Stimulated activated CD4-positive, alpha-beta T cell treated with anti-CD3 and anti-CD28 coated beads, Interleukin-15, amount 100 ng/mL, for 1 hour (primary cell): ENCODE measurements at places on chromosomes 5 and 9.

GRCh38 chr9:121326130-121326838, 43.8 kb downstream of the STOM start:
- DNase-seq: no peak

- no peak for DNase-seq
These were observed 7.9 kb downstream of the PLK2 start for GRCh38 chr5:58451732-58452565.

DNA sequence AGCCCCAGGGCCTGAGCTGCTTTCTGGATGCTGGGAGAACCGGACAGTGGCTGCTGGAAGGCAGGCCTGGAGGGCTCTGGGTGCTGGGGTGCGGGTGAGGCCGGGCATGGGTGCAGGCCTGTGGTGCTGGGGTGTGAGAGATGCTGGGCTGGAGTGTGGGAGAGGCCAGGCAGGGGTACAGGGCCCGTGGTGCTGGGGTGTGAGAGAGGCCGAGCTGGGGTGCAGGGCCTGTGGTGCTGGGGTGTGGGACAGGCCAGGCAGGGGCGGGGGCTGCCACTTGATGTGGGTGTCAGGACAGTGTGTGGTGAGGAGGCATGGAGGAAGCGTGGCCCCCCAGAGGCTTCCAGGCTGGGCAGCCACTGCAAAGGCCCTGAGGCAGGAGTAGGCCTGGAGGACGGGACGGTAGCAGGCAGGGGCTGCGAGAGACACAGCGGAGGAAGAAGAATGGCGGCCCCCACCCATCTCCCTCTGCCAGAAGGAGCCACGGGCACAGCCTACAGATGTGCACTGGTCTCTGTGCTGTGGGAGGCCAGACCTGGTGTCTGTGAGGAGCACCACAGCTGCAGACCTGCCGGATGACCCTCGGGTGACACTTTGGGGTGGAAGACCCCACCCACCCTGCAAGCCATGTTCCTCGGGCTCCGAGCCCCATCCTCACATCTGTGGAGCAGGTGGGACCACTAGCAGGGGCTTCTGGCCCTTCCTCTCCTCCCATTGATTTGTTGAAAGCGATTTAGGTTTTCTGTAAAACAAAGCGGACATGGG, 9.3 kb downstream of the NKD2 start:
- DNase-seq: no peak

DNA sequence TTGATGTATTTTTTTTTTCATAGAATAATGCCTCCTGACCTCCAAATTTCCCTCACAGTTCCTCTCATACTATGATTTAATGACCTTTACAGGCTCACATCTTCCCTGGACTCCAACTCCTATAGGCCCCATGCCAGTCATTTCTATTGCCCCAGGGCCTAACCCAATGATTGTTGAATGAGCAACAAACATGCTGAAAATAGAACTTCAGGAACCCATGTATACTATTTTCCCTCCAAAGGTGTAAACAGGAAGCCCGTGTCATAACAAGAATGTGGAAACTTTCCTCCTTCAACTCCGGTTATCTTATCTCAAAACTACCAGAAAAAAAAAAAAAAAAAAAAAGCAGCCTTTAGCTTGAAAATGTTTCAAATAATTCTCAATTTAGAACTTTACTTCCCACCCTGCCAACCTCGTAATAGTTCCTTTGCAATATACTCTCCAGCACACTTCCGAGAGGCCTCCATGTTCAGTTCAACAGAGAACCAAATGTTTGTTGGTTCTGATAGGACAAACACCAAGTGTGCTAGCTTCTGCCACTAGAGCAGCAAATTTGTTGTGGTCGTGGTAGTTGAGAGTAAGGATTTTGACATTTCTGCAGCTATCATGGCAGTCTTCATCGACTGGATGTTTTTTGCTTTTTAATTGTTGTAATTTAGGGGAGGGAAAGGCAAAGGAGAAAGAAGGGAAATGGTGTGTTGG, 25.8 kb downstream of the TRPM6 start:
- no peak for DNase-seq

DNA sequence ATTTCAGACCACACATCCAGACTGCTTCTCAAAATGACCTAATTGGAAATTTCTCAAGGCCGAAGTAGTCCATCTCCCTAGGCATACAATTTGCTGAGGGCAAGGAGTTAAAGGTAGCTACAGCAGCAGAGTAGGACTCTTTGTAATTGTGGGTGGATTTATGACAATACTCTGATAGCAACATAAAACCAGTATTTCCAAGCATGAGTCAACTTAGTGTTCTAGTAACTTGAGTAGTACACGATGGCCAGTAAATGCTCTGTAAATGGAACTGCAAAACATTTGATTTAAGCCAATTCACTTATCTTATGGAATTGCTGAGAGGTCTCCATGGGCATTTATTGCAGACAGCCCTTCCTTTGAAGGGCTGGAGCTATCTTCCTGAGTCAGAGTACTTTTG, 352.2 kb downstream of the PLK2 start:
- no peak for DNase-seq

DNA sequence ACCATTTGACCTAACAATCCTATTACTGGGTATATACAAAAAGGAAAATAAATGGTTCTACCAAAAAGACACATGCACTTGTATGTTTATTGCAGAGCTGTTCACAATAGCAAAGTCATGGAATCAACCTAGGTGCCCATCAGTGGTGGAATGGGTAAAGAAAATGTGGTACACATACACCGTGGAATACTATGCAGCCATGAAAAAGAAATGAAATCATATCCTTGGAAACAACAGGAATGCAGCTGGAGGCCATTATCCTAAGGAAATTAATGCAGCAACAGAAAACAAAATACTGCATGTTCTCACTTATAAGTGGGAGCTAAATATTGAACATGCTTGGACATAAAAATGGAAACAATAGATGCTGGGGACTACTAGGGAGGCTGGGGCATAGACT, 534.1 kb upstream of the SGCD start:
- DNase-seq: no peak

DNA sequence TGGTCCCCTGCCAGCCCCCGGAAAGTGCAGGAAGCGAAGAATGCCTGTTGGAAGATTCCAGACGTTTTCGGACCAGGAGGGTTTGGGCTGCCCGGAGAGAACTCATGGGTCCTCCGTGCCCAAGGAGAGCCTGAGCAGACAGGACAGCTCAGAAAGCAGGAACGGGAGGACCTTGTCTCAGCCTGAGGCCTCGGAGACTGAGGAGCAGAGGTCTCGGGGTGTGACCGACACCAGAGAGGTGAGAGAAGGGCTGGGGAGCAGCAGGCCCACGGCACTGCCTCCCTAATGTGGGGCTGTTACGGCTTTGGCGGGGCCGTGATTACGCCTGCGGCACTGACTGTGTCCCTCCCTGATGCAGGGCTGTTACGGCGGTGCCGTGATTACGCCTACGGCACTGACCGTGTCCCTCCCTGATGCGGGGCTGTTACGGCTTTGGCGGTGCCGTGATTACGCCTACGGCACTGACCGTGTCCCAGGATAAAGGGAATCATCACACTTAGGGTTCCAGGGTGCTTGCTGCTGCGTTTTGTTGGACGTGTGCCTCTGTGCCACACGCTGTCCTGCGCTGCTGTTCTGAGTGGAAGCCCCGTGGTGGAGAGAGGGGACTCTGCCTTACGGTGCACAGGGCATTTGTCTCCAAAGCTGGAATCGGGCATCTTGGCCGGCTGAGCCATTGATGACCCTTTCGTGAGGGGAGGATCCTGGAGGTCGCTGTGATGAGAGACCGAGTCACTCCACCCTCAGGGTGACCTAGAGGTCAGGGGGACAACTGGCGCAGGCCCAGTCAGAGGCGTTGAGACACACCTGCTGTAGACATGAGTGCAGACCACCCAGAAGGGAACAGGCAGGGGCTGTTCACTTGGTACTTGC, 25.7 kb downstream of the CEP72 start:
- no peak for DNase-seq

DNA sequence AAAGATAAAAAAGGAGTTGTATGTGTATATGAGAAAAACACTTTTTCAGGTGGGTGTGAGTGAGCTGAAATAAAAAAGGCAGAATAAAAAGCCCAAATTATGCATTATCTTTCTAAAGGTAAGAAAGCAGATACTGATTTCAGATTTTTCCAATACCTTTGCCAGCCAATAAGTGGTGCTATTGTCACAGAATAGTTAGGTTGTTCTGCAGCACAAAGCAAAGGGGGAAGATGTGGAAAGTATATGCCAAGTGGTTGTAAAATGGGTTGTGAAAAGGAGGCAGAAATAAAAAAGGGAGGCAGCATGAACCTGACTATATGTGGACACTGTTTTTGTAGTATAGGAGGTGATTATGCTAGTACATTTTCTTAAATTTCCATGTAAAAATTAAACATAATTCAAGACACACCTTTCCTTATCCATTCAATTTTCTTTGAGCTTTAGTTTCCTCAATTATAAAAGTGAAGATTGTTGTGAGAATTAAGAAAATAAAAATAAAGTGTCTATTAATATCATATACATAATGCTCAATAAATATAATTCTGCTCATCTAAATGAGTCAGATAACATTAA, 106.7 kb downstream of the SMIM15 start:
- DNase-seq: no peak

GRCh38 chr9:124347206-124347967, 67.9 kb downstream of the PSMB7 start:
- no peak for DNase-seq

GRCh38 chr9:89863837-89864236, 259.0 kb downstream of the GADD45G start:
- DNase-seq: no peak

GRCh38 chr5:44641820-44642219, 166.9 kb upstream of the MRPS30 start:
- no peak for DNase-seq

DNA sequence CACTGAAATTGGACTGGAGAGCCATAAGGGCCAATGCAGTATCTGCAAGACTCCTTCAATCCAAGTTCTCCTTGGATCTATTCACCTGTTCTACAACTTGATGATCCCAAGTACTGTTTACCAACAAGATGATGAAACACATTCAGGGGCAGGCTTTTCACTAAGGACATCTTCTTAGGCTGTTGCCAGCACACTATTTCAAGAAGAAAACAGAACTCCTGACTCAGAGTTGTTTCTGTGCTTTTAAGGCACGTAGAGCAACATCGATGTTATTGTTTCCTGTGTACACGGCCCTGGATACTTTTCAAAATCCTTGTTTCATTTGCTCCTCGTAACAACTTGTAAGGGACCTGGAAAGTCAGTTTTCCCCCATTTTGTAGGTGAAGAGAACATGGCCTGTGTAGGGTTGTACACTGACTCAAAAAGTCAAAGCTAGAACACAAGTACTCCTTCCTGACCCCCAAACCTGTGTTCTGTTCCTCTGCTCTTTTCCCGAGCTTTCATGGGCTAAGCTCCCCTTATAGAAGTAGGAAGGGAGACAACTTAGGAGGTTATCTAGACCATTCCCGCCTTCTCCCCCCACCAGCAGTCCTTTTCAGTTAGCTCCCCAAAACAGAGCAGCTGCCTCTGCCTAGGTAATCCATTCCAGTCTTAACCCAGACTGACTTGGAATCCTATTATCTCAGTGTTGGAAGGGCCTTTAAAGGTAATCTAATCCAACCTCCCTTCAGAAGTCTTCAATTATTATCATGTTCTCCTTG, 5.2 kb upstream of the MGAT1 start:
- no peak for DNase-seq

DNA sequence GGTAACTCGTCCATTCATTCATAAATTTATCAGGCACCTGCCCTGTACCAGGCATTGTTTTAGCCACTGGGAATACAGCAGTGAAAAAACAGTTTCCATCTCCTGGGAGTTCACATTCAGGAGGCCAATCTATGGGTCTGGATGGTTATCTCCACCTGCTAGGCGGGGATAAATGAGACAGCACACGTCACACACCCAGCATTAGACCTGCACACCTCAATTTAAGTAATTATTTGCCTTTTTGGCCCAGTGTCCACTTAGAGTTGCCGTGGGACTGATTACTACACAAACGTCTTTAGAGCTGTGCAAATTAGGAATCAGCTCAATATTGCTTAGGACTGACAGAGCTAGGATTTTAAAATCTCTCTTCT, 46.1 kb downstream of the STK10 start:
- DNase-seq: no peak

DNA sequence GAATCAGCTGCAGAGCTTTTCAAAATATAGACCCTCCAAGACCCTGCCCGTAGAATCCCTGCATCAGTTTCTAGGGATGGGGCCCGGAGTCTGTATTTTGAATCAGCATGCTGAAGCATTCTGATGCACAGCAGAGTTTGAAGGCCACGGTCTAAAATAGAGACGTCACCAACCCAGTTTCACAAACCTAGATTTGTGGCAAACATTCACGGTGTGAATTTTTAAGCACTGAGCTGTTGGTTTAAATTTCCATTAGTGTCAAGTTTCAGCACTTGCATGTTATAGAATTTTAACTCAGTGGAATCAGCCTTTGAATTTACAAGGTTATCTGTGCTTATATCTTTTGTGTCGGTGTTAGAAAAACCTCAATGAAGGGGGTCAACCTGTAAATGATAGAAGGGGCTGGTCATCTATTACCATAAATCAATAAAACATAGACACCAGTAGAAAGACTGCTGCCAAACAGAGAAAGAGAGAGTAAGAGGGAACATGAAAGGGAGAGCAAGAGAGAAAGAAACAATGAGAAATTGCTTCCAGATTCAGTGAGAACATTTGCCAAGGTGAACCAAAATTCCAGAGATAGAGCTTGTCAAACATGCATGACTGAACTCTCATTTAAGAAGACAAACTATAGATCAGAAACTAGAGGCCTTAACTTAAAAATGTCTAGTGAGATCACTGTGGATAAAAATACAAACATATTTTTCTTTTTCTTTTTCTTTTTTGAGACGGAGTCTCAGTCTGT, 414.9 kb downstream of the ZSWIM6 start:
- DNase-seq: no peak

DNA sequence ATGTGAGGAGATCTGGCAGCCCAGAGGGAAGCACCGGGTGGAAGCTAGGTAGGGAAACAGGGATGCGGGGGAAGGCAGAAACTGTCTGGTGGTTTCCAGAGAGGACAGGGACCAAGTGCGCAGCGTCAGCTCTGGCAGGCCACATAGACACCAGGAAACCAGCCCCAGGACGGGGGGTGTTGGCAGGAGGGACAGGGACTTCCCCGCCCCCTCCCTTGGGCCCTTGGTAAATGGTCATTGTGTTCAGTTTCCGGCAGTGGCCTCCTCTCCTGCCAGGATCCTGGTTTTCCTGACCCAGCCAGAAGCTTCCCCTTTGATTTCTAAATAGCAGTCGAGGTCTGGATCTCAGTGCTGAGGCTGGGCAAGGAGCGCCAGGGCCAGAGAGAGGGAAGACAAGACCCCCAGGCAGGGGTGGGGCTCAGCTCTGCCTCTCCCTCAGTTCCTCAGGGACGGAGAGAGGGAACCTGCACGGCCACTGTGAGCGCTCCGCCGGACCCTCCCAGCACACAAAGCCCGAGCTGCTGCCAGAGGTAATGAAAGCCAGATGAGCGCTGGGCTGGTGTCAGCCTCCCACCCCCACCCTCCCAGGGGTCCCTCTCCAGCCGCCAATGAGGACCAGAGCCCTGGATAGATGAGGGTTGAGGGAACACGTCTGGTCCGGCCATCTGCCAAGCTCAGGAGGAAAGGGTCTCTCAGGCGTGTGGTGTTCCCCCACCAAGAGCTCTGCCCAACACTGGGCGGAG, 1.8 kb downstream of the RALGDS start:
- DNase-seq: no peak

DNA sequence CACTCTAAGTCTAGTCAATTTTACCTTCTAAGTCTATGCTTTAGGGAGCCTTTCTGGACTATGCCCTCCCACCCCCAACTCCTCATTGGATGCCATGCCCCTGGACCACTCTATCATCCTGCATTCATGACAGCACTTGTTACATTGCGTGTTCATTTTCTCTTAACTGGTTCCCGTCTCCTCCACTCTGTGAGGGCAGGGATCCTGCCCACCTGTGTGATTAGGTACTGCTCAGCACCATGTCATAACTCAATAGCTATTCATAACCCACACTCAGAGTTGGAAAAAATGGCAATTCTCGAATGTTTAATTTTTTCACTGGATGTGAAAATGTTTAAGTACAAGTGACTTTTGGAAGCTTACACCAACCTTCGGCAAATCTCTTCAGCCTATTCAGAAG, 88.5 kb downstream of the PRLR start:
- no peak for DNase-seq
